Left renal pelvis (tissue), 4 donors: ENCODE measurements at places on chromosomes 13 and 19.

- no peak for DNase-seq
These were observed 21.5 kb upstream of the GARRE1 start for GRCh38 chr19:34232566-34233481.

DNA sequence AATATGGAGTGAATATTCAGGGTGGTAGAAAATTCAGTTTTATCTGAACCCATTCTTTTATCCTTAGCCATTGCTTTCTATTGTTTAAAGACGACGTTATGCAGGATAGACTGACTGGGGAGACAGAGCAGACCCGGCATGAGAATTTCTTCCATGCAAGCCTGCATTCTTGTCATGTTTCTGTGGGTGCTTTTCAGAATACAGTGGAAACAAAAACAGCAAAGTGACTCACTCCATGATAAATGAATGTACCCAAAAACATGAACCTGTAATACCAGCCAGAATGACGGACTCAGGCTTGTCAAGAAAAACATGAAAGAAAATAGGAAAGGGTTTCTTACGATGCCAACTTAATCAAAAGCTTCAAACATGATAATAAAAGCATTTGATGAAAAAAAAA, 924.0 kb downstream of the EFNB2 start:
- no peak for DNase-seq

DNA sequence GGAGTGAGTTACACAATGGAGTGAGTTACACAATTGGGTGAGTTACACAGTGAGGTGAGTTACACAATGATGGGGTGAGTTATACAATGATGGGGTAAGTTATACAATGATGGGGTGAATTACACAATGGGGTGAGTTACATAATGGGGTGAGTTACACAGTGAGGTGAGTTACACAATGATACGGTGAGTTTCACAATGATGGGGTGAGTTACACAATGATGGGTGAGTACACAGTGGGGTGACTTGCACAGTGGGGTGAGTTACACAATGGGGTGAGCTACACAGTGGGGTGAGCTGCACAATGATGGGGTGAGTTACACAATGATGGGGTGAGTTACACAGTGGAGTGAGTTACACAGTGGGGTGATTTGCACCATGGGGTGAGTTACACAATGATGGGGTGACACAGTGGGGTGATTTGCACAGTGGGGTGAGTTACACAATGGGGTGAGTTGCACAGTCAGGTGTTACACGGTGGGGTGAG, 52.5 kb upstream of the GAS6 start:
- no peak for DNase-seq

DNA sequence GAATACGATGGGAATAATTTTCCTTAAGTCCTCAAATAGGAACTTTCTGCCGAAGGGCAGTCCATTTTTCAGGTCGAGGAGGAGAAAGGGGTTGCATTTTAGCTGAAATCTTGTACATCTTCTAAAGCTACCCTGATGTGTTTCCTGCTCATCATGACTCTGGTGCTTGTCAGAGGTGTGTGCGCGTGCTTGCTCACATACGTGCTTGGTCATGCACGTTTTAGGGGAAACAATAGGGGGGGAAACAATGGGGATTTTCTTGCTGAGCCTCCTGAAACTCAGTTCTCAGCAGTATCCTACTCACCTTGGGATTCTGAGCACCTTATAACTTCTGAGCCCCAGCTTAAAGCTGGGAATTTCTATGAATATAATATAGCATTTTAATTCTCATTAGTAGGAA, 44.7 kb downstream of the TM9SF2 start:
- no peak for DNase-seq

- no peak for DNase-seq
These were observed 391.3 kb downstream of the TDRD3 start for GRCh38 chr13:60788156-60788829.

GRCh38 chr19:9075064-9075949, 11.6 kb upstream of the OR1M1 start:
- peak; percentile 55 for DNase-seq

DNA sequence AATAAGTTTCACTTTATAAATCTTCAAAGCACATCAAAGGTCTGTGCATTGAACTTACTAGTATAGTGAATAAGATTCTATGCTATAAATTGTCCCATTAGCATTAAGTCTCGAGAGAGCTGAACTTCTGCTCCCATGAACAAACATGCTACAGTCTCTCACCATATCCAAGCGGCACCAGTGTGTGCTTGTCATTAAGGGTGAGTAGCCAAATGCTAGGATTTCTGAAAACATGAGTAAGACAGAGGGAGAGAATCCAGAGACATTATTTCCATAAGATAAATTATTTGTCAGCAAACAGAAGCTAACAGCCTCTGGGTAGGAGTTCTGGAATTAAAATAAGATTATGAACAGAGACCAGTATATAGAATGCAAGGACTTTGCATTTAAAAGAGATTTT, 2882.5 kb downstream of the PCDH9 start:
- DNase-seq = no peak

DNA sequence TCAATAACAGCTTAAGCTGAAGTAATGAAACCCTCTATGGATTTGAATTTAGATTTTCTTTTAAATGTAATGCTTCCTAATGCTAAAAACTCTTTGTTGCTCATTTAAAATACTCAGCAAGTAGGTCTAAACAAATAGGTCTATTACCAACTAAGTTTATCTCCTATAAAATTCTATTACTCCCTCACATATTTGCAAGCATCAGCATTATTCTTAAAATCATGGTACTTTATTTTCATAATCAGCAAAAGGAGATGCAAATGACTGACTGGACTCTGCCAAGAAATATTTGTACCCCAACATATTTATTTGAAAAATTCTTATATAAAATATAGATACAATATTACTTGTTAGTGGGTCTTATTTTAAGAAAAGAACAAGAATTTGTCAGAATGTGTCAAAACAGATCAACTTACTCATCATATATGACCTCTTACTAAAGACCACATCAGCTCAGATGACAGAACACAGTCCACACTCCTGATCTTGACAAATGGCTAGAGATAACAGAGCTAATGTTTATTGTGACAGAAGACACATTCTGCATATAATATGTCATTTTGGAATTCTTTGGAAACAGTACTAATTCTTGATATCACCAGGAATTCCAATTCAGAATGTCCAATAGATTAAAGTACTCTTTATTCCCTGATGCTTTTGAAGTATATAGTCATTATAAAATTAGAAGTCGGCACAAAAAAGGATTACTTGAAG, 704.6 kb upstream of the PCDH9 start:
- DNase-seq = no peak

DNA sequence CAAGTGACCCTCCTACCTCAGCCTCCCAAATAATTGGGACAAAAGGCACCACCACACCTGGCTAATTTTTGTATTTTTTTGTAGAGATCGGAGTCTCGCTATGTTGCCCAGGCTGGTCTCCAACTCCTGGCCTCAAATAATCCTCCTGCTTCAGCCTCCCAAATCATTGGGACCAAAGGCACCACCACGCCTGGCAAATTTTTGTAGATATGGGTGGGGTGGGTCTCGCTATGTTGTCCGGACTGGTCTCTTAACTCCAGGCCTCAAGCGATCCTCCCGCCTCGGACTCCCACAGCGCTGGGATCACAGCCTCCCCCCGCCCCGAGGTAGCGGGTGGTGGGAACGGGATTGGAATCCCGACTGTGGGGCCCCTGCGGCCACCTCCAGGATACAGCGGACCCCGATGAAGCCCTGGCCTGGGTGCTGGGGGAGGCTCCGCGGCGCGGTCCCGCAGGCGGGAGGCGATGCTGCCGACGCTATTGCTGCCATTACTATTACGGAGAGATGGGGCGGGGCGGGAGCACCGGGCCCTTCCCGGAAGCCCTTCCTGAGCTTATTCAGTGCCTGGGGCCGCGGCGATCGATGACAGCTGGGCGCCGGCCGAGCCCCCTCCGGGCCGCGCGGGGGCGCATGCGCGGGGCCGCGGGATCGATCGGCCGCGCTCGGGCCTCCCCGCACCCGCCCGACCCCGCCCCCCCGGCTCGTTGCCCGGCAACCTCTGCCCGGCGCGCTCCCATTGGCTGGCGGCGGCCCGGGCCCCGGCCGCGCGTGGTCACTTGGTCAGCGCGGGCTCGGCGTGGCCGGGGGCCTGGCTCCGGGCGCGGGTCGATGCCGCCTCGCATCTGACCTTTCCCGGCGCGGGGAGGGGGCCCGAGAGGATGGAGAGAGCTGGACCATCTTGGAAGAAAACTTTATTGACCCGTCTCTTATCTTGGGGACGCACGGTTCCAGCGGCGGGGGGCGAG, 27.9 kb upstream of the ONECUT3 start:
- DNase-seq = no peak

DNA sequence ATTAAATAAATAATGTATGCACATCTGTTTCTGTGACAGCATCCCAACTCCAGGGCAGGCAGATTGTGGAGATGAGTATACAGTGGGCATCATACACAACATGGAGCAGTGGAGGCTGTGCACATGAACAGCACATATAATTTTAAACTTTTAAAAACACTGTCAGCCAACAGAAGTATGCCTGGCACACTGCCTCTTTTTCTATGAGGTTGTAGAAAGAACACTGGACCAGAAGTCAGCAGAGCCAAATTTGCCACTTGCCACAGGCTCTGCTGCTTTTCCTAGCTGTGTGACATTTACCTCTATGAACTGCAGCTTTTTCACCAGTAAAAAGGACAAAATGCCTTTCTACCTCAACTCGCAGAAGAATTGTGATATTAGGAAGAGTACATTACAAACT, 118.7 kb downstream of the FRY start:
- no peak for DNase-seq

- no peak for DNase-seq
These were observed 1316.9 kb downstream of the UQCRFS1 start for GRCh38 chr19:27896091-27896490.

GRCh38 chr13:76438050-76438449, 448.2 kb downstream of the KCTD12 start:
- no peak for DNase-seq

- DNase-seq = no peak
These were observed 16.8 kb upstream of the KCTD15 start for GRCh38 chr19:33779849-33780248.

- DNase-seq = no peak
These were observed 73.7 kb downstream of the SGCG start for GRCh38 chr13:23254506-23254905.

- DNase-seq = no peak
These were observed 16.6 kb downstream of the PPP2R1A start for GRCh38 chr19:52206481-52206880.

DNA sequence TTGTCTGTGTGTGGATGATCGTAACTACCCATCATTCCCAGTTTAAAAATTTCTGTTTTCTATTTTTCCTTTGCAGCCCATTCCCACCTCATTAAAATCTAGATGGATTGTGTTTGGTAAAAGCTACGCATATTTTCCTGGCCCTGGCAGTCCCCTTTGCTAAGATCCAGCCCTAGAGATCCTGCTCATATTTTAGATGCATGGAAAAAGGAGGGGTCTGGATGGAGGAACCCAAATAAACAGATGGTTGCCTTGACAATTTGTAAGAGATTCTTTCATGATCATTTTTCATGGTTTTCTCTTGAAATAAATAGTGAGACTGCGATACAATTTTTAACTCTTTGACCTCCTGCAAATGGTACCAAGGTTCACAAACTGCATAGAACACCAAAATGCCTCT, 174.4 kb downstream of the SLC7A1 start:
- no peak for DNase-seq

GRCh38 chr13:101149735-101150384, 266.4 kb downstream of the NALCN start:
- DNase-seq = no peak

DNA sequence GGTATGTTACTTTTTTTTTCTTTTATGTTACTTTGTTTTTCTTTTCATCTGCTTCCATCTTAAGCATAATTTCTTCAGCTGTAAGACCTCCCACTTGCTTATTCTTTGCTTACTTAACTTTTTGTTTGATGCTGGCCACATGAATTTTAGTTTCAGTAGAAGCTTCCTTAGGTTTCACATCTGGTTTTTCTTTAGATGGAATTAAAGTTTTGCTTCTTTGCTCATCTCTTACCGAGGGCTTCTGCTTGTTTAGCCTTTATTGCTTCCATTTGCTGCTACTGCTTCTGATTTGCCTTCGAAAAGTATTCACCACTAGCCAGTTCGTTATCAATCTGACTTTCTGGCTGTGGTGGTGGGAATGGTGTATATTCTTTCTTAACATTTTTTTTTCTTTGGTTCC, 90.9 kb downstream of the GJA3 start:
- DNase-seq = no peak

DNA sequence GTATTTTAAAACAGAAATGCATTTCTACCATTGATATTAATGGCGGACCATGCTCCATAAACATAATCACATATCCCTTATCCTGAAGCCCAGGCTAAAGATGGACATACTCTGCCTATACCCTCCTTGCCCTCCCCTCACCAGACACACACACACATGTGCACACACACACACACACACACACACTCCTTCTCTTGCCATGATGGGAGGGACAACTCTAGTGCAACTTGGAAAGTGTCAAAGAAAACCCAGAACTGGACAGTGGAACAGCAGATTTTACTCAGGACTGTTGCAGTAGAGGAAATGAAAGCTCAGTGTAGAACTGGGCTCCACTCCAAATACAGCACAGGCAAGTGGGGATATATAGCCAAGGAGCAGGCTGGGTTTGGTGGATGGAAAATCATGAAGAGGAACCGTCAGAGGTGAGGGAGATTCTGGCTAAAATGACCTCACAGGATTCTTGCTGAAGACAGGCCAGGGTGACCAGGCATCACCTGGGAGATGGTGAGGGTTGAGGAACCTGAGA, 40.8 kb downstream of the TNFRSF19 start:
- DNase-seq = no peak

- DNase-seq = peak; percentile 22
These were observed 110.5 kb downstream of the COG6 start for GRCh38 chr13:39765801-39766463.

DNA sequence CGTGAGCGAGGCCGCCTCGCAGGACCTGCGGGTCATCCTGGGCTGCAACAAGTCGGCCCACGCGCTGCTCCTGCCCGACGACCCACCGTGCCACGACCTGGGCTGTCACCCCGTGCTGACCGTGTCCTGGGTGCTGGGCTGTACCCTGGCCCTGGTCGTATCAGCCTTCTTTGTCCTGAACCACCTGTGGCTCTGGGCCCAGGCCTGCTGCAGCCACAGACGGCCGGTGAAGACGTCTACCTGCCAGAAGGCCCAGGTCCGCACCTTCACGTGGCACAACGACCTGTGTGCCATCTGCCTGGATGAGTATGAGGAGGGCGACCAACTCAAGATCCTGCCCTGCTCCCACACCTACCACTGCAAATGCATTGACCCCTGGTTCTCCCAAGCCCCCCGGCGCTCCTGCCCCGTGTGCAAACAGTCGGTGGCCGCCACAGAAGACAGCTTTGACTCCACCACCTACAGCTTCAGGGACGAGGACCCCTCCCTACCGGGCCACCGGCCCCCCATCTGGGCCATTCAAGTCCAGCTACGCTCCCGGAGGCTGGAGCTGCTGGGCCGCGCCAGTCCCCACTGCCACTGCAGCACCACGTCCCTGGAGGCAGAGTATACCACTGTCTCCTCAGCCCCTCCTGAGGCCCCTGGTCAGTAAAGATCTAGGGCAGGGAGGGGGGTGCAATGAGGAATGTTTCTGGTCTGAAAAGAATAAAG, 1.1 kb downstream of the ZNRF4 start:
- DNase-seq = no peak

GRCh38 chr13:113298043-113298945, 1.3 kb downstream of the LAMP1 start:
- no peak for DNase-seq

- no peak for DNase-seq
These were observed 58.7 kb downstream of the TUBGCP3 start for GRCh38 chr13:112529216-112529615.

- no peak for DNase-seq
These were observed 31.2 kb downstream of the CEBPG start for GRCh38 chr19:33404506-33405253.
